EH (cell line): ENCODE measurements at places on chromosomes 5 and 9.
A peak's percentile ranks its signal among the peaks of the same experiment; 100 is the strongest.

DNA sequence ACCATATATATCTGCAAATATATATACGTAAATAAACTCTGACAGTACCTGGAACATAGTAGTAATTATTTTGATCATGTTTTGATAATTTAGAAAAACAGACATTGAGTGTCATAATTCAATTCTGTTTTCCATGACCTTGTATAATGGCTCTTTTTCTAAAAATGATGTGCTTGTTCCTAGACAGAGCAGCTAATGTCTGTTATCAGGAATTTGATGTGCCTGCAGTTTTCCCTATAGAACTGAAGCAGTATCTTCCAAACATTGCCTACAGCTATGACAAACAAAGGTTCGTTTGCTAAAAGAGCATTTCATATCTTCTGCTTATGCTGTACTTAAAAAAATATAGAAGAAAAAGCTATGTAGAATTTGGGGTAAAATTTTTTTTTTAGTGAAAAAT lies 5.3 kb downstream of the SETD9 start:
- DNase-seq, result no peak

DNA sequence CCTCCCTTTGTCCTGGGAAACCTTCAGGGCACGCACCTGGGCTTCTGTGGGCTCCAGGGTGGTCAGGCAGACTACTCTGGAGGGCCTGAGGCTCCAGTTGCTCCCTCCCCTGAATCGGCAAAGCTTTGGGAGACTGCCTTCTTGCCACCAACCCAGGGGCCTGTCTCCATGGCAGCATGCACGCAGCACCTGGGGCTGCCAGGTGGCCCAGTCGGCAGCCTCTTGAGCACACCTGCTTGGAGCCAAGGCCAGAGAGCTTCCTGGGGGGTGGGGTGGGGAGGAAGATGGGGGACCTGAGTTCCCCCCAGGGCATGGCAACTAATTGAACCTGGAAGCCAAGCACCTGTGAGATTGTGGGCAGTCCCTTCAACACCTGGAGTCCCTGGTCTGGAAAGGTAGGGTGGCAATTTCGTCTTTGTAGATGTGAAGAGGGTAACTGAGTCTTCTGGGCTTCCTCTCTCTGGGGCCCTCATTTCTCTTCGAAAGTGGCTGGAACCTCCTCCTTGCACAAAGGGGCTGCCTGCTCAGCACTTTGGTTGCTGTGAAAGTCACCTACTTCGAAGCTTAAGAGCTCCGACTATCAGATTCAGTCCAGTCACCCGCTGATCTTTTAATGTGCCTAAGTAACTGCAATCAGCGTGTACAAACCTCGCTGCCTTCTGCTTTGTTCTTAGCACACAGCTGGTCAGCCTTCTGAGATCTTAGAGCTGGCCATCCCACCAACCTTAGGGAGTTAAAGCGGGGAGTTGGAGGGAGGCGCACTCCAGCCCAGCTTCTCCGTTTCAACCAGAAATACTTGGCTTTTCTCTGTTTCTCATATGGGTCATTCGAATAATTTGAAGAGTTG lies 4.0 kb downstream of the RNF183 start:
- no peak for DNase-seq

- peak; percentile 4 for DNase-seq
These were observed 30.4 kb downstream of the NUDT12 start for GRCh38 chr5:103532086-103532734.

DNA sequence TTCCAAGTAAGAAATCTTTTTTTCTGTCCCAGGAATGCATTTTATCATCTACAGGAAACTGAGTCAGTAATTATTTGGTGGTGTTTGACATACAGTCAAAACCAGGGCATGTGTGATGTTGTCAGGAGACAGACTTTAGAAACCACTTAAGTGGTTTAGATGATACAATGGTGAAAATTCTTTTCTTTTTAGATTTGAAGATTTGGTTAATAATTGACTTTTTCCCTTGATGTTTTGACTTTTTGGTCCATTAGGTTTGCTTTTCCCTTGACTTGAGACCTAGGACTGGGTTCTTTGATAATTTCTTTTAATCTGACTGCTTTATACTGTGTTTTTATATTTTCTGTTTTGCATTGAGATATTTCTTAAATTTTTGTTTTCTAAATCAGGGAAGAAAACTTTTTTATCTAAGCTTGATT lies 85.2 kb downstream of the RASGRF2 start:
- DNase-seq, result no peak

GRCh38 chr9:137293094-137293481 lies 9.0 kb downstream of the NRARP start:
- DNase-seq, result no peak

DNA sequence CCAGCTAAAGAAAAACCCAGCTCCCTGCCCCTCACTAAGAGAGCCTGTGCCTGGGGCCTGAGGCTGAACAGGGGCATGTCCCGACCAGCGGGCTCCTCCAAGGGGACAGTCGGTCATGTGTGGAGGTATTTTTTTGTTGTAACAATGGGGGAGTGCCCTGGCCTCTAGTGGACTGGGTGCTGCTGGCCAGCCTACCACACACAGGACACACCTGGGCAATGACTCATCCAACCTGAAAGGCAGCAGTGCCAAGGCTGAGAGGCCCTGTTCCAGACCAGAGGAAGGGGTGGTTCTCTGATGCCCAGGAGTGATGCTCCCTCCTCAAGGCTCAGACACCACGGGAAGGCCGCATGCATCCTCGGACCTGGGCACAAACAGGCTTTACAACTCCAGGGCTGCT lies 181.5 kb downstream of the OLFM1 start:
- no peak for DNase-seq

GRCh38 chr5:83496626-83497025 lies 25.1 kb downstream of the VCAN start:
- DNase-seq, result no peak

DNA sequence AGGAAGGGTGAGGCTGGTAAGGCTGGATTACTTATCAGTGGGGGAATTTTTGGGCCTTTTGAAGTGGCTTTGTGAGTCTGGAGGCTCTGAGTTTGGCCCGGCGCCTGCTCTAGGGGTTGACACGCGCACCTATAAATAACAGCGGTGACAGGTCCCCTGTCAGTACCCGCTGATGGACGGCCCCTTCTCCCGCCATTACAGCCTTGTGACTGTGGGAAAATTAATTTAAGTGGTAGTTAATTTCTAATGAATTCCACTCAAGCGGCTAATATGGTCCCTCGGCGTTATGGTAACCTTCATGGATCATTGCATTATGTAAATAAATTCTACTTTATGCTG lies 16.5 kb downstream of the MRPL36 start:
- DNase-seq, result no peak

GRCh38 chr5:67677422-67677970 lies 480.9 kb upstream of the CD180 start:
- no peak for DNase-seq

- DNase-seq, result peak; percentile 68
These were observed 88.6 kb upstream of the RASGRF2 start for GRCh38 chr5:80871541-80871961.

DNA sequence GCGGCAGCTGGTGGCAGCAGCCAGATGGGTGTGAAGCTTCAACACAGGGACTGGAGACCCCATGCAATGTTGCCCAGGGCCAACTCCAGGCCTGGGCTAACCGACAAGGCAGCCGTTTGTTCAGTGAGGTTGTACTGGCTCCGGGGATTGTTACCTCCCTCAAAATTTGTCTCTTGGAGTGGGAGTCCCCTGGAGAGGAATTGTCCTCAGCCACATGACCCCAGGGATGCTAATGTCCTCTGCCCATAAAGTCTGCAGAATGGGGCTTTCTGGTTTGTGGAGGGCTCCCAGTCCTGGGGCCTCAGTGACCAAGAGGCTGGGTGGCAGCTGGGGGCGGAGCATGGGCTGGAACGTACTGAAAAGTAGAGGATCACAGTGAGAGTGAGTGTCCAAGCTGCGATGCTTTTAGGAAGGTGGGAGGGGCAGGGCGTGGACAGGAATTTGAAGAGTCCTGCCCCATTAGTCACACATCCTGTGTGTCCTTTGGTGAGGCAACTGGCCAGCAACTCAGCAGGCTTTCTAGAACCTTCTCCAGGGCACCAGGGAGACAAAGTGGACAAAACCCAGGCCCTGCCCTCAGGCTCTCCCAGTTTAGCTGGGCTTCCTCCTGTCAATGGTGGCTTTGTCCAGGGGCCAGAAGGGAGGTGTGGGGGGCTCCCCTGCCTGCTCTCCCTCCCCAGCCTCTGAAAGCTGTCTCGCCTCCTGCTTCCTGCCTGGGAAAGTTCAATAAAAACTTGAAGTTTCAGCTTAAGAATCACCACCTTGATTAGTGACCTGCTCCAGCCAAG lies 114.0 kb downstream of the NSG2 start:
- peak; percentile 93 for DNase-seq

- DNase-seq, result no peak
These were observed 11.0 kb downstream of the RFX3 start for GRCh38 chr9:3514786-3515185.

DNA sequence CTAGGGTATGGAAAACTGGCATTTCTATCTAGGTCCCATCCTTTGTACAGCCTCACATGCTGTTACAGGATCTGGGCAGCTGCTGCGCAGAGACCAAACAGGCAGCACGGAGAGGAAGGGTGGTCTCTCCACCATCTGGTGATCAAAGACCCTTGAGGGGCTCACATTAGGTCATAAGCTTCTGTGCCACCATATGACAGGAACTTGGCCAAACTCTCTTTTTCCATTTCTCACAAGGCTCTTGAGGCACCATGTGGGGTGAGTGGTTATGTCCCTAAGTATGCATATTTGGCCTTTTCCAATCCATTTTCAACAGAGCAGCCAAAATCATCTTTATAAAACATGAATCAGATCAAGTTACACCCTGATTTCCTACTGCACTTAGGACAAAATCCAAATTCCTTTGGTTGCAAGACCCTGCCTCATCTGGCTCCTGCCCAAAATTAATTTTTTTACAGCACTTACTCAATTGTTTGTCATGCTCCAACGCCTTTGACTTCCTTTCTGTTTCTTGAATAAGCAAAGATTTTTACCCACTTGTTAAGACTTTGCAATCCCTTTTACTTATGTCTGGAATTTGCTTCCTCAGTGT lies 730.0 kb downstream of the MAT2B start:
- no peak for DNase-seq

GRCh38 chr5:88486431-88486830 lies 217.8 kb upstream of the TMEM161B start:
- no peak for DNase-seq

GRCh38 chr5:67003935-67004729 lies 192.5 kb downstream of the CD180 start:
- DNase-seq, result peak; percentile 84
